ENCODE measurements at places on chromosomes 1 and 21.

GRCh38 chr1:154198756-154199562, 7.1 kb upstream of the TPM3 start:
- no peak for DNase-seq

DNA sequence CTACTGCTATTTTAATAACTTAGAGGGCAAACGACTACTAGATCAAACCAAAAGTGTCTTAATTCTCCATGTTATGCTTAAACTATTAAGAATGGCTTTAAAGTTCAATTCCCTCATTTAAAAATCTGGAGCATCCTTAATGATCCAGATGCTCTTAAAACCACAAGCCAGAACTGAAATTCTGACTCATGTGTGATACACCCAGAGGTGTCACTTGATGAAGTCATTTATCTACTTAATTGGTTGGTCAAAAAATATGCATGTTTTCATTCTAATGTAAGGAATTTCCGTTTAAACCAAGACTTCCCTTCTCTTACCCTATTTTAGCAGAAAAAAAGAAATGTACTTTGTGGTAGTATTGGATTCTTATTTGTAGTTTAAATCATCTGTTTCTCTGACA, 1261.2 kb upstream of the B3GALT2 start:
- no peak for DNase-seq

DNA sequence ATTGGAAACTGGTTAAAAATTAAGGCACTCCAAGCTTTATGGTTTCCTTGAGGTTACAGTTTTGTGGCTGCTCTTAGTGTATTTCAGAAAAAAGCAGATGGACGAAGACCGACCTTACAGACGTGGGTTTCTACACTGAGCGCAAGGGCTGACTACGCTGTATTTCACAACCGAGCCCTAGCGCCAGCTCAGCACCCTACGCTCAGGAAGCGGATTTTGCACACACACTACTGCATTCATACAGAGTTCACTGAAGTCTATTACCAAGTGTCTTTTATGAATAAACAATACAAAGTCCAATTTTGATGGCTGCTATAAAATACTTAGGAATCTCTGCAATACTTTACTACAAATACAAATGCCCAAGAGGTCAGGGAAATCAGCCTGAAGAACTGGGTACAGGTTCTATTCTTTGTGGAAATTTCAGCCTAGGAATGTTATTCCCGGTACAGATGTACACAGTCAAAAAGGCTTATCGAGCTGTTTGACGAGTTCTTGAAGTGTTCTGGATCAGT, 23.8 kb downstream of the PTTG1IP start:
- DNase-seq: no peak

GRCh38 chr21:28337315-28337714, 655.4 kb downstream of the LTN1 start:
- peak; percentile 42 for DNase-seq

DNA sequence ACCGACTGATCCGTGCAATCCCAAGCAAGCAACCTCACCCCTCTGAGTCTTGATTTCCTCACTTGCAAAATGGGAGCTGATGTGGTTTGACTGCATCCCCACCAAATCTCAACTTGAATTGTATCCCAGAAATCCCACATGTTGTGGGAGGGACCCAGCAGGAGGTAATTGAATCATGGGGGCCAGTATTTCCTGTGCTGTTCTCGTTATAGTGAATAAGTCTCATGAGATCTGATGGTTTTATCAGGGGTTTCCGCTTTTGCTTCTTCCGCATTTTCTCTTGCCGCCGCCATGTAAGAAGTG, 58.4 kb downstream of the FHAD1 start:
- DNase-seq: no peak
